ENCODE measurements at places on chromosomes 4 and X. TPM values are rescaled to one million over a fixed set of nuclear protein-coding genes. Genes with fewer than 3 reads are reported as not detected.

STPG2 gene
- 2.2 TPM for total RNA-seq

CXCL6 gene
- total RNA-seq, result 3.4 TPM

CDX4 gene
- not detected for total RNA-seq

MAGED4 gene
- 48.7 TPM for total RNA-seq

NUDT10 gene
- 0.95 TPM for total RNA-seq

FSTL5 gene
- total RNA-seq, result 0.03 TPM

EMCN gene
- total RNA-seq, result 13.9 TPM

LRP2BP gene
- total RNA-seq, result 0.95 TPM
